Naive thymus-derived CD8-positive, alpha-beta T cell (primary cell): ENCODE measurements at places on chromosomes 5 and 9. TPM values are rescaled to one million over a fixed set of nuclear protein-coding genes. Genes with fewer than 3 reads are reported as not detected.

GRCh38 chr5:172474293-172474692 is 20.0 kb upstream of the SH3PXD2B start:
- no peaks in the 10 kb centered on the region for H3K4me1 ChIP-seq
- H3K4me3 ChIP-seq: no peak overlapping the region
- no peaks in the 10 kb centered on the region for H3K27me3 ChIP-seq
- no peak overlapping the region for H3K27ac ChIP-seq
- H3K36me3 ChIP-seq: no peaks in the 10 kb centered on the region
- no peak for DNase-seq

DNA sequence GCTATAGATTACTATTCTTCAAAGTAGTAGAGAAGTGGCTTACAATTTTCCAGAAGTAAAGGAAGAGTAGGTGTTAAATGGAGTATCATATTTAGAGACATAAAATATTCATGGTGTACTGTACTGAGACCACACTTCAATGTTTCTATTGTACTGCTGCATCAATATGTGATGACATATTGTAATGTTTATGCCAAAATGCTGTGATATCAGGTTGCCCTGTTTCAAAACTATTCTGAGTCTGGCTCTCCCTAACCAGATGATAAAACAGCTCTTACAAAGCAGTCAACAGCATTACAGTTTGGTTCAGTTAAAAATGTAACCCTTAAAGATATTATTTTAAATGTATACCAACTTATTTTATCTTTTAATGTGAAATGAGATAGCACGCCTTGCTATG is 30.8 kb upstream of the ACOT12 start:
- no peak overlapping the region for H3K4me3 ChIP-seq
- no peak for DNase-seq
- H3K4me1 ChIP-seq: peaks cover 11% of the 10 kb centered on the region
- no peak overlapping the region for H3K27ac ChIP-seq
- no peaks in the 10 kb centered on the region for H3K27me3 ChIP-seq
- peaks cover 13% of the 10 kb centered on the region for H3K36me3 ChIP-seq

DNA sequence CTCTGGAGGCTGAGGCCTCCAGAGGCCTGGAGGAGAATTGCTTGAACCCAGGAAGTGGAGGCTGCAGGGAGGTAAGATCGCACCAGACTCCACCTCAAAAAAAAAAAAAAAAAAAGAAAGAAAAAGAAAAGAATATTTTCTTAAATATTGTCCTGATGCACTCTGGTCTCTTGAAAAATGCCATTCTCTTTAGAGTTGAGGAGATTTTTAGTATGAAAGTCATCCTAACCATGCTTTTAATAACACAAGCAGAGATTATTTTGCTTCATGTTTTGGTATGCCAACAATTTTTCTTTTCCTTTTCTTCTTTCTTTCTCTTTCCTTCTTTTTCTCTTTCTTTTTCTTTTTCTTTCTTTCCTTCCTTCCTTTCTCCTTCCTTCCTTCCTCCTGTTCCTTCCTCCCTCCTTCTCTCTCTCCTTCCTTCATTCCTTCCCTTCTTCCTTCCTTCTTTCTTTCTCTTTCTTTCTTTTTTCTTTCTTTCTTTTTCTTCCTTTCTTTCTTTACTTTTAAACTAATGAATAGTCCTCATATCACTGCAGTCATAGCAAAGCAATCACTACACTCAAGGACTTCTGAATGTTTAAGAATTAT is 116.9 kb upstream of the CCNH start:
- H3K27ac ChIP-seq: no peak overlapping the region

DNA sequence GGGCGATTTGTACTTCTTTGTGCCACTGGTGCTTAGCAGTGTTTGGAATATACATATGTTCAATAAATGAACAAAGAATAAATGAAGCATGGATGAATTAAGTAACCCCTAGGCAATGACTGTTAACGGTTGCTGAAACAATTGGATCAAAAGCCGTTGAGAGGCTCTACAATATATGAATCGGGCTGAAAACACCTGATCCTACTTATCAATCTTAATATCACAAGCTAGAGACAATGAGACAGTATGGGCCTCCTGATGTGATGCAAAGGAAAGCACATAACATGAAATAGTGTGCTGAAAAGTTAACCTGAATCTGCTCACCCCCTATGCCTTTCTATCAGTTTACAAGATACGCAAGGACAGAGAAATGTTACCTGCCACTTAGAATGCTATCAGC is 410.3 kb upstream of the RGMB start:
- no peaks in the 10 kb centered on the region for H3K4me1 ChIP-seq
- H3K27me3 ChIP-seq: no peaks in the 10 kb centered on the region
- DNase-seq: no peak
- H3K4me3 ChIP-seq: no peak overlapping the region
- H3K27ac ChIP-seq: no peak overlapping the region

Gene BNC2
- polyA plus RNA-seq: not detected

Gene ZNF300
- polyA plus RNA-seq: 0.20 TPM
